CD4-positive, alpha-beta T cell treated with Interleukin-15 for 4 hours (primary cell): ENCODE measurements at places on chromosomes 2 and 18.

DNA sequence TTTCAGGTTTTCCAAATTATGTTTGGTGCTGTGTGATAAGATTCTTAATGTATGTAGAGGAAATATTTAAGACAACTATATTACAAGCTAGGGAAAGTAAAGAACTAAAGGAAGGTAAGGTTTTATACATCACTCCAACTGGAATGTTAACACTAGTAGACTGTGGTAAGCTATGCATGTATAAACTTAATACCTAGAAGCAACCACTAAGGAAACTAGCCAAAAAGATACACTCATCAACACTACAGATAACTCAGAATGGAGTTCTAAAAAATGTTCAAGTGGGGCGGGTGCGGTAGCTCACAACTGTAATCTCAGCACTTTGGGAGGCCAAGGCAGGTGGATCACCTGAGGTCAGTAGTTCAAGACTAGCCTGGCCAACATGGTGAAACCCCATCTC lies 37.8 kb upstream of the MALL start:
- DNase-seq, result no peak

GRCh38 chr2:95048825-95049682 lies 23.5 kb downstream of the MAL start:
- no peak for DNase-seq

DNA sequence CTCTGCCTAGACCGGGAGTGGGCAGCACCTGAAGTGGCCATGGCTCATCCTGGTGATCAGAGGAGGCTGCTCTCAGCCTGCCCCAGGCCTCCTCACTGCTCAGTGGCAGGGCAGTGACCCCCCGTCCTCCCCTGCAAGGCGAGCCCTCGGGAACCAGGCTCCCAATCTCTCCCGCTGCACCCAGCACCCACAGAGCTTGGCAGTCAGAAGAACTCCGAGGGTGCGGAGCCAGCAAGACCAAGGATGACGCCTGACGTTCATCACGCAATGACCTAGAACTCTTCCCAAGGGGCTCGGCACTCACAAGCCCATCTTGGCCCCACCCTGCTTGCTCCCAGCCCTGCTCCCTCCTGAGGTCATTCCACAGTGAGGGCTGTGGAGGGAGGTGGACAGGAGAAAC lies 189.8 kb upstream of the SALL3 start:
- no peak for DNase-seq

DNA sequence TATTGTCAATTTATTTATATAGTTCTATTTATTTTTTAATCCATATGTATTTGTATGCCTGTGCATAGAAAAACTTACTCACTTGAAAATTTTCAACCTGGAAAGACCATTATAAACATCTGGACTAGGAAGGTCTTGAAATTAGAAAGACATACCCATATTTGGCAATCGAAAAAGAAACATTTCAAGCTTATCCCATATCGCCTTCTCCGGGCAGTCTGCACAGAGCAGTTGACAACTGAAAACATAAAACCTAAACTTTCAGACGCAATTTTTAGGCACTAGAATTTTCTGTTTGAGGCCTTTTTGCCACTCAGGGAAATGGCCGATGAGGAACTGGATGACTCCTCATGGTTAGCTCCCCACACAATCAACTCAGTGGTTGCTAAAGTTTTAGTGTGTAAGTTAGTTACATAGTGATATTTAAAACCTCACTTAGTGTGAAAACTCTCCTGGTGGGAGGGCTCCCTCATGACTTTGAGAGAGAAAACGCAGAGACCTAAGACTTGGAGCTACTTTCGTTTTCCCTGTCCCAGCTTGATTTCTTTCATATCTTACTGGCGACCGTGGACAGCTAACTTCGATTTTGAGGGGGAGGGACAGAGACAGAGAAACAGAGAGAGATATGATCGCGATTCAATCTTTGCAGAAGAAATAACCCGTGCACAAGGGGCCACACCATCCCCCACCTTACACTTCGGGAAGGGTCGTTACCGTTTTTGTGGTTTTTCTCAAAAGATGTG lies 3.2 kb upstream of the HOXD12 start:
- DNase-seq, result no peak

GRCh38 chr2:53609551-53609950 lies 158.1 kb upstream of the CHAC2 start:
- no peak for DNase-seq

- DNase-seq, result no peak
Observed at GRCh38 chr18:78207942-78208341, 771.7 kb upstream of the SALL3 start.

GRCh38 chr2:174663550-174663949 lies 65.9 kb upstream of the WIPF1 start:
- no peak for DNase-seq

GRCh38 chr2:195538937-195539336 lies 118.1 kb upstream of the SLC39A10 start:
- DNase-seq, result no peak

GRCh38 chr2:162069267-162069903 lies 4.6 kb downstream of the DPP4 start:
- DNase-seq, result no peak

GRCh38 chr2:145845923-145846322 lies 1326.0 kb upstream of the ZEB2 start:
- DNase-seq, result no peak

DNA sequence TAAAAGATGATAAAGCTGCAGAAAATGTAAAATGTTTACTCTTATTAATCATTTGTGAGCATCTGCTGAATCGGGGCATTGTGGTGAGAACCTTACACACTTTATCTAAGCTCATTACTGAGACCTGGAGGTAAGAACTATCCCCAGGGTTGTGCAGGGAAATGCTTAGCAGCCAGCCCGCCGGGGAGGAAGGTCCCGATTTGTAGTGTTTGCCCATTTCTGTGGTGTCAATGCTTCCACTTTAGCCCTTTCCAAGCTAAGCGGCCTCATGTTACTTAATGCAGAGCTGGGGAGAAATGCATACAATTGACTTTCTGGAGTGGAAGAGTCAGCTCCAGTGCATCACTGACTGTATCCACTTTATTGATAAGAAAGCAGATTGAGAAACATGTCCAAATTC lies 20.8 kb upstream of the KCNK3 start:
- no peak for DNase-seq

DNA sequence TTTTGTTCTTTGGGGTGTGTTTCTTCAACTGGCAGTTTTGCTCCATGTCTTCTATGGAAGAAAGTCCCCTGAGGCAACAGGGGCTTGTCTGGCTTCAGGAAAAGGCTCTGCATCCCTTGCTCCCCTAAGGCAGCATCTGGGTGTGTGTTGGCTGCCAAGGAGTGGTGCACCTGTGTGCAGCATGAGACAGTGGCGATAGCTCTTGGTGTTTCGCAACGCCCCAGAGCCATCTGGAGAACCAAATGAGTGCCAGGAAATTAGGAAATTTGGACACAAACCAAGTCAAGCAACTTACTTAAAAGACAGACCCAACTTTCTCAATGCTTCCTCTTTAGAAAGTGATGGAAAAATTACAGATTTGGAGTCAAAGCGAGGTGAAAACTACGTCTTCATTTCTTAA lies 1044.4 kb upstream of the CNTNAP5 start:
- no peak for DNase-seq

DNA sequence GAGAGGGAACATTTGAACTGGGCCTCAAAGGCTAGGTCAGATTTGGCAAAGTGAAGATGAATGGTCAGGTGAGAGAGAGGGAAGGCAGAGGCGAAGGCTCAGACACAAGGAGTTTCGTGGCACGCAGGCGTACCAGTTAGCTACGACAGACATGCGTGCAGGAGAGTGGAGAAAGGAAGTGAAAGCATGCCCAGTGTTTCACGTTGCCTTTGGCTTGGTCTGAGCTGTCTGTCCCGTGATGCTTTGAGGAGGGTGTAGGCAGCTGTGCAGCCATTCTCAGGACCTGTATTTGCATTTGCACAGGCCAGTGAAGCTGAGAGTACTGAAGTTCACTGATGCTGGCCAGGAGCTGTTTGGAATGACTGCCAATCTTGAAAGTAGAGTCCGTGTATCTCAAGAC lies 69.5 kb downstream of the HNRNPLL start:
- no peak for DNase-seq

DNA sequence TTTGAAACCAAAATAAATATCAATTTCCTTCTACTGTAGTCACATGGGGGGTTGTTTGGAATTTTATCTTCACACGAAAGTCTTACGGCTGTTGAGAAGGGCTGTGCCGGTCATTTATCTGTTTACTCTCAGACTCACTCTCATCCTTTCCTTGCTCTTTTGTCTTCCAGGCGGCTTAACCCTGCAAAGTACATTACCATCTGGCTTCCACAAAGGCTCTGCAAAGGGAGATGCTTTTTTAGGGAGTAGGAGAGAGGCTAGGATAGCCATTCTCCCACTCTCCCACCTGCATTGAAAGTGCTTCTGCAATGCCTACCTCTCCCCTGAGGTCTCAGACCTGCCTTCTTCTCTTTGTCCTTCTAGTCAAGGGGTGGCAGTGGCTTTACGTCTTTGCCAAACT lies 247.6 kb downstream of the MEIS1 start:
- no peak for DNase-seq

GRCh38 chr2:111897630-111897923 lies 830 bp upstream of the MERTK start:
- no peak for DNase-seq
